Right ventricle myocardium superior (tissue), 1 donor: ENCODE measurements at places on chromosomes 4 and X.

- DNase-seq, result no peak
Measured at GRCh38 chrX:1502241-1502640, 34.7 kb downstream of the P2RY8 start.

DNA sequence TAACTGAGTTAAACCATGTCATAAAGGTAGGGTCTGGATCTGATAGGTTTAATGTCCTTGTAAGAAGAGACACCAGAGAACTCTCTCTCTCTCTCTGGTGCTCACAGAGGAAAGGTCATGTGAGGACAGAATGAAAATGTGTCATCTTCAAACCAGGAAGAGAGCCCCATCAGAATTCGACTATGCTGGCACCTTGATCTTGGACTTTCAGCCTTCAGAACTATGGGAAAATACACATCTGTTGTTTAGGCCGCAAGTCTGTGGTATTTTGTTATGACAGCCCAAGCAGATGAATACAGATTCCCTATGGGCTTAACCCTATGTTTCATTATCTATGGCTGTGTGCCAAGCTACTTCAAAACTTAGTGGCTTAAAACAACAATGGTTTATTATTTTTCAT is 105.5 kb upstream of the DDIT4L start:
- no peak for DNase-seq

DNA sequence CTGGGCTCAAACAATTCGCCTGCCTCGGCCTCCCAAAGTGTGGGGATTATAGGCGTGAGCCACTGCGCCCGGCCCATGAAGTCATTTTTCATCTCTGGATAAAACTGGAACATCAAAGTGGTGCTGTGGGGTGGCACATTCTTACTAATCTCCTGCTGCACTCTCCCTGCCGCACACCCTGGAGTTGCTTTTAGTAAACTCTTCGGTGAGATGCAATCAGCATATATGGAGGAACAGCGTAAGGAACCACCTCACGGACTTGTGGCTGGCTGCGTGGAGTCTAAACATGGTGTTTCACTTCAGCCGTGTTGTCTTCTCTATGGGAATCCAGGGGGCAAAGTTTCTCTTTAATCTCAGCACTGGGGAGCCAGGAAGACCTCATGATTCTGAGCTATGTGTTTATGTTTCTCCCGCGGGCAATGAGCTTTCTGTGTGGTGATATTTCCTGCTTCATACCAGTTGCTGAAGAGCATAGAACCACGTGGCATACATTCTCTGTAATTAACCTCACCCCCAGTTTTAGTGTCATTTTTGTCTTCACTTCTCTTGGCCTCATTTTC is 2.1 kb upstream of the RHOH start:
- DNase-seq, result no peak

DNA sequence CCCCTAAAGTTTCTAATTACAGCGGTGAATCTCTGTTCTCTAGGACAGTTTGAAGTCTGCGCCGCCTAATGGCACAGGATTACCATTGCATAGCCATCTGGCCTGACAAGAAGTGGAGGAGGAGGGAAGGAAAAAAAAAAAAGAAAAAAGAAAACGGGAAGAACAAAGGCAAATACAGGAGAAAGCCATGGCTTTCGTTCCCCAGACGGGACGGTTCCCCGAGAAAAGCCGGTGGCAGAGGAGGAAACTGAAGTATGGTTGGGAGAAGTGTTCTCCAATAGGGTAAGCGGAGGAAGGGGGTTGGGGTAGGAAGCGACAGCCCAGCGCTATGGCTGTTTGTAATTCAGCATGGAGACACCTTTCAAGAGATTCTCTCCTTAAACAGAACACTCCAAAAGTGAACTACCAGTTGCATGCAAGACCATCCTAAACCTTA is 80.8 kb downstream of the HMGN5 start:
- DNase-seq, result no peak

DNA sequence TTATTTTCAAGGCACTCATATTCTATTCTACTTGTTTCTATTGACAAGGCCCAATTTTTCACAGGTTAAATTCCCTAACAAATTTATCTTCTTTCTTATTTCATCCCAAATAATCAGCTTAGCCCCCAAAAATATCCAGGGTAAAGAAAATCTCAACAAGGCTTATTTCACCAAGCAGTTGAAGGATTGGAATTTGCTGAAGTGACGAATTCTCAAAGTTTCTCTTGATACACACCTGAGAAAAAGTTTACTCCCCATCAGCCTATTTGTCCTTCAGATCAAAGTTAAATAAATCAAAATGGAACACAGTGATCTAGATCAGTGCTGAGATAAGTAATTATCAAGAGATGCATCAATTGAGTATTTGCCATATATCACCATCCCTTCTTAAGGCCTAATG is 106.9 kb downstream of the ATRX start:
- no peak for DNase-seq

DNA sequence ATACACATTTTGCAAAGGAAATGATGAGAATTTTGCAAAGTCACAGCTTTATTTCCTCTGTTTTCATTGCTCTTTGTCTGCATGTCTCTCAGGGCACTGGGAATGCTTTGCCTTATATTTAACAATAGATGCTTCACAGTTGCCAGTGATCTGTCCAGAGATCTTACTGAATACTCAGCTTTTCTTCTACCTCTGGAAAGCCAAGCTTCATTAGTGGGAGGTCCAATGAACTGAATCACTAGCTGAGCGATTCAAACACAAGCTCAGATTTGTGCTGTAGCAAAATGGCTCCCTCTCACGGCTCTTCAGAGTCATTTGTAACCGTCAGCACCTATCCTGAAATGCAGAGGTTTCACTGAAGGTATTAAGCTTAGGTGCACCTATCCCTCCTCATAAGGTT is 138.9 kb downstream of the DCLK2 start:
- DNase-seq, result no peak

DNA sequence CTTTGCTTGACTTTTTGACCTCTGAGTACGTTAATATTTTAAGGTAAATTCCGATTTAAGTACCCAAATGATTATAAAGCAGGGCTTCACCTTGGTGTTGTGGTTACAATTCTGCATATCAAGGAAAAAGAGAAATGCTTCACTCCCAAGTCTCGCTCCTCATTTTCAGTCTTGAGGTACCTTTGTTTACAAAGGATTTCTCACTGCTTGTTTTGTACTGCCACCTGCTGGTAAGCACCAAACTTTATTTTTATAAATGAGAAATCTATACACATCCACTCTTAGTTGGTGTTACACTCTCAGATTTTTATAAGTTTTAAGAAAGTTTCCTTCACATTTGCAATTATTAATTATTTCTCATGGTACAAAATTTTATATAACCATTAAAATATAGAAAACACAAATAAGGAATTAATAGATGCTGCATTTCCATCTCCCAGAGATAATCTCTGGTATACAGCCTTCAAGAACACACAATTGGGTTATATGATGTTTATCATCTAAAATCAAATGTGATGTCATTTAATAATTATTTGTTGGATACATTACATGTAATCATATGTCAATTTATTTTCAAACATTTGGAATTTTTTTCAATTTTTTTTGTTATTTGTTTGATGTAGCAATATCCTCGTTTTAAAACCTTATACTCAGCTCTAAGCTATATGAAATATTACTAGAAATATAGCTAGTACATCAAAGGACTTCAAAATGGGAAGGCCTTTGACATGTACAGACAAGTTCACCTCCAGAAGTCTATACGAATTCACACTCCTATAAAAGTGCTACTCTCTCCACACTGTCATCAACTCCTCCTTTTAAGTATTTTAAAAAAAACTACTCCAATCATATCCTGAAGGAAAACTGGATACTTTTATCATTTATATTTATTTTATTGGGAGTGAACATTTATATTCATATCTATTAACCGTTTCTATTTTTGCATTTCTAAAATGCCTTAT is 179.9 kb downstream of the KCNIP4 start:
- no peak for DNase-seq

DNA sequence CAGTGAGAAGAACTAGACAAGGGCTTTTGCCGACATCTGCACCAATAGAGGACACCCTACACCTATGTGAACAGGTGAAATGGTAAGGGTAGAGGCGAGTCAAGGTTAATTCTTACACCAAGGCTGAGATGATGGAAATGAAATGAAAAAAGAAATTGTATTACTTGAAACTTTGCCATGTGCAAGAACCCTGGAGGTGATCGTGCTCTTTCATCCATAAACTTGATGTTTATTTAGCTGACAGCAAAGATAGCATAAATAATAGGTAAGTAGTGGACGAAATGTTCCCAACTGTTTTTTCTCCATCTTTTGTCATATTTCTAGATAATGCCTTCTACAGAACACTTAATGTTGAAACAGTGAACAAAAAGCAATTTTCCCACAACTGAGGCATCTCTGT is 162.5 kb downstream of the BANK1 start:
- no peak for DNase-seq

DNA sequence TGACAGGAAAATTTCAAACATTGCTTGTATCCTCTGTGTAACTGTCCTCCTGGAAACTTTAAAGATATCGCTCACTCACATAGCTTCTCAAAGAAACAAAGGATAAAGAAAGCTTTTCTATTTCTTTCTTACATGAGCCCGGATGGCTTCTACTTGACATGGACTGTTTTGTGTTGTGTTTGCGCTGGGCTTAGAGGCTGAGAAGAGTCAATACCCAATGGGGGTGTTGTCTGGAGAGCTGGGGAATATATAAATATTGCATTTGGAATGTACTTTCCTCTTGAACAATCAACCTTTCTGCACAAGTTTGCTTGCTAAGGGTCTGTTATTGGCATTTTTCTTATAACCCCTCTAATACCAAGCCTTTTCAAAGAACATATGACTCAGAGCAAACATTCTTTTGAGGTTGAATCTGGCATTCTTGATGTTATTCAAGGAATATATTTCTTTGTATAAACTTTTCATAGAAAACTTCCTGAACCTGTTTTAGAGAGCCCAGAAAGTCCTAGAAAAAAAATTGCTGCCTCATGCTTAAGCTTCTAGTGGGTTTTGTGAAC is 331.9 kb downstream of the PACRGL start:
- no peak for DNase-seq

DNA sequence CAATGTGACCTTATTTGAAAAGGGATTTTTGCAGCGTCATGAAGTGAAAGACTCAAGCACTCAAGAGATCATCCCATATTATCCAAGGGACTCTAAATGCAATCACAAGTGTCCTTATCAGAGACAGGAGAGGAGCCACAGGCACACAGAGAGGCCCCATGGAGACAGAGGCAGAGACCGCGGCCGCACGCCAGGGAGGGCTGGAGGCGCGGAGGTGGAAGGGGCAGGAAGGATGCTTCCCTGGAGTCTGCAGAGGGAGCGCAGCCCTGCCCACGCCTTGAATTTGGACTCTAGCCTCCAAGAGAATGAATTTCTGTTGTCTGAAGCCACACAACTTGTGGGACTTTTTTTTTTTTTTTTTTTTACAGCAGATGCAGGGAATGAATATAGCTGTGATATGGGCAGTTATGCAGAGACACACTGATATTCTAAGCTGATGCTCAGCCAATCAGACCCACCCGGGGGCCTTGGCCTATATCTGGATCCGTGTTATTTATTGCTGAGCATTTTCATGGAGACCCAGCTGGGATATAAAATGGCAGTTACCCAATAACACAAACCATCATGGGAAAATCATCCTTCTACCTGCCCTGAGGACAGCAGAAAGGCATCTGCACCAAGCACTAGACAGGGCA is 244.8 kb upstream of the PSAPL1 start:
- no peak for DNase-seq

DNA sequence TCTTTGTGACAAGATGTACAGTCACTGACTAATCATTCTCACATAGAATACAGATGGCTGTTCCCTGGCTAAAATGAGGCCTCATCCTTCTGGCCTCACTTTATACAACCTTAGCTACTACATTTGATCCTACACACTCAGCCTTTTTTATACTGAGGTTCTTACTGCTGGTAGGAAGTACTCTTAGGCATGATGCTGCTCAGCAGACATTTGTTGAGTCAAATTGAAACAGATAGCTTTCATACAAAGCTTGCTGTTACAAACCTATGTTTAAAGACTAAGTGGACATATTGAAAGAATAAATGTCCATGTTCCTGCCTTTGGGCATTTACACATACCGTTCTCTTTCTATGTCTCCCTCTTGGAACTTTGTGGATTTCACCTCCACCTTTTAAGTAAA is 154.9 kb downstream of the NPFFR2 start:
- no peak for DNase-seq

DNA sequence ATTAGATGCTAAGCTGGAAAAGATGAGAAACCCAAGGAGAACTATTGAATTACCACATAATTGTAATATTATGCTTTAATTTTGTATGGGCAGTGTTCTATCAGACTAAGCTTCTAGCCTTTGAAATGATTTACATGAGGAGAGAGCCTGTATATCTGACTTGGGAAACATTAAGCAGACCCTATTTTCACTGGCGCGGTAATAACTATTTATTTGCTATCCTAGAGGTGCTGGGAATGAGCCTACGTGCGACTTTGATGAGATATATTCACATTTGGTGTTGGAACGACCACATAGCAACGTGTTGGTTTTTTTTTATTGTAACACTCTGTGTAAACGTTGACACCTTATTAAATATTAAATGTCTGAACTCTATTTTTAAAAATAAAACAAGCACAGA is 80.5 kb downstream of the CLCN4 start:
- no peak for DNase-seq

GRCh38 chrX:47514533-47515235 is 31.7 kb upstream of the ZNF41 start:
- DNase-seq, result no peak

DNA sequence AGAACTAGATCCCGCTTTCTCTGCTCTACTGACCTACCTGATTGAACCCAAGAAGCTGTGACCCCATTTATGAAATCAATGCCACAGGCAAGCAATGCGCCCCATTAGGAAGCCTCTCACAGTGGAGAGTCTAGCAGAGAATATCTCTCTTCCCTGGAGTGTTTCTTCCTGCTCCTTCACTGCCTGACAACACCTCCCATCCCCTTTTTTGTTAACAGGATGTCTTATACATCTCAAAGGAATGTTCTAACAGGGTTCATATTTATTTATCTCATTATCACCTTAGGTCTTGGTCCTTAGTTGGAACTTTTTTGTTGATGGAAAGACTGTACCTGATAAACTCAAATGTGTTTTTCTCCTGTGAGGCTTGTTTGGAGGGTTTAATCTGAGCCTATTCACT is 35.5 kb downstream of the SLIT2 start:
- DNase-seq, result no peak

DNA sequence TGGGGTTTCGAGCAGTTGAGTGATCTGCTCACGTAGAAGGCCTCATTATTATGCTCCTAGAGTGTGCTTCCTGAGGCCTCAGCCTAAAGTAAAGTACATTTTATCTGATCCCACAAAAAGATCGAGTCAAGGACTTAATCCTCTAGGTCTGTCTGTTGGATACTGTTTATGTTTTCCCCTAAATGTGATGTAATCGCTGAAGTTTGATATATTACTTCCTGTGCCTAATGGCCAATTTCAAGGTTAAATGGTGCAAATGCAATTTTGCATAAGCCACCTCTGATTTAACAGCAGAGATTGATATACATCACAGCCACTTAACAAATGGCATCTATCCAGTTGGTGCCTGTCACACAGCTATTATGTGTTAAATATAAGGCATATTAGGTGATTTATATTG is 19.4 kb upstream of the SERTM2 start:
- DNase-seq, result no peak

DNA sequence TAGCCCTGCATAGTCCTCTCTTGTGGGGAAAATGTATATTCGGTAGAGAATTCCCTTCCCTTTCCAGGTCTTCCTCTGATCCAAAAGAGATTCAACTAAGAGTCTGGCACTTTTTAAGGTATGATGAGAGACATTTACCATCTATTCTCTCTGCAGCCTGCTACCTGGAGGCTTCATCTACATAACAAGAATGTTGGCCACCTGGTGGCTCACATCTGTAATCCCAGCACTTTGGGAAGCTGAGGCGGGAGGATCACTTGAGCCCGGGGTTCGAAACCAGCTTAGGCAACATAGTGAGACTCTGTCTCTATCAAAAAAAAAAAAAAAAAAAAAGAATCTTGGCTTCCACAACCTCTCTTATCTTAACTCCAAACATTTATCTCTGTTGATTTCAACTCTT is 40.4 kb upstream of the NOCT start:
- DNase-seq, result no peak
